Neural progenitor cell (in vitro differentiated cells): ENCODE measurements at places on chromosomes 5 and 9.

- DNase-seq, result no peak
Measured at GRCh38 chr5:110909415-110909814, 162.1 kb upstream of the TSLP start.

DNA sequence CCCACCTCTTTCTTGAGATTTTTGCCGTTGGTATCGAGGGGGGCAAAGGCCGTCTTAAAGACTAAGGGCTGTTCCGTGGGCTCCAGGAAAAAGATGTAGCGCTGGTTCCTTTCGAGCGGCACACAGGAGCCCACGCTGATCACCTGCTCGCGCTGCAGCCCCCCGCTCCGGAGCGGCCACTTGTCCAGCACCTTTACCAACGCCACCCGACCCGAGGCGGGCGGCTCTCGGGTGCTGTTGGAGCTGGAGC, 781 bp downstream of the NRG2 start:
- DNase-seq, result no peak

GRCh38 chr9:98442541-98442940, 187.1 kb upstream of the TBC1D2 start:
- DNase-seq, result no peak

GRCh38 chr9:20319241-20319640, 303.1 kb downstream of the MLLT3 start:
- no peak for DNase-seq

- peak; percentile 55 for DNase-seq
Measured at GRCh38 chr5:61332851-61333320, 828 bp downstream of the ZSWIM6 start.

DNA sequence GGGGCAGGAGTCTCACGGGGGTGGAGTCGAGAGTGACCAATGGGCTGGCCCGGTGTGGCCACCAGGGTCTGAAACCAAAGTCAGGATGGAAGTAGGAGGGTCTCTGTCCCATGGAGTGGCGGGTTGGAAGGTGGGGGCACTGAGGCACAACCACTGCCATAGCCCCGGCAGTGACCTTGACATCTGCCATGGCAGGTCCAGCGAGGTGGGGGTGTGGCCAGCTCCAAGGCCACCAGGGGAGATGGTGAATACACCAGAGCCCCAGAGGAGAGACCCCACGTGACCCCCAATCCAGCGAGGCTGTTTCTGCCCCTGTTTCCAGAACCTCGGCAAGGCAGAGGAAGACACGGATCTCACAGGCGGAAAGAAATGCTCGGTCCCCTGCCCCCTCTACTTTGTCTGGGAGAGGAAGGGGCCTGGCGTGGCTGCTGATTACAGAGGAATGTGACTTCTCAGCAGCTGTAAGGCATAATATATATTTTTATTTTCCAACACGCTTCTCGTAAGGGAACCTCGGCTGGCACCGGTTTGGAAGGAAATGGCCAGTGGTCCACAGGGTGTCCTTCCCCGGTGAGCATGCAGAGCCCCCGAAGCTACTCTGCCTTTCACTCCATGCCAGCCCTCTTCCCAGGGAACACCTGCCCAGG, 105.7 kb upstream of the SARDH start:
- no peak for DNase-seq

DNA sequence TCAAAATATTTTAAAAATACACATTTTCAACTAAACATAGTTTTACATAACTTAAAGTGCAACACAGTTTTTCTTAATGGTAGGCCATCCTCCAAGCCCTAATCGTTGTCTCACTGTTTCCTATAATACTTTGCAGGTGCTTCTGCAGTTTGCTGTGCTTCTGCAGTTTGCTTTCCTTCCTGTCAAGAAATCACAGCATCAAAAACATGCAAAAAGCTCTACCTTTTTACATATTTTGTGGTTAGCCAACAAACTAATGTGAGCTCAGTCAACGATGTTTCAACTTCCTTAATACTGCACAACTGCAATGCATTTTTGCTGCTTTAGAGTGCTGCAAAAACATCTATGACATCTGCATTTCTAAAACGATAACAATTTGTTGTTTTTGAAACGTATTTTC, 25.2 kb downstream of the EMB start:
- no peak for DNase-seq

GRCh38 chr9:137454597-137455358, 4.4 kb downstream of the NSMF start:
- DNase-seq, result peak; percentile 85

DNA sequence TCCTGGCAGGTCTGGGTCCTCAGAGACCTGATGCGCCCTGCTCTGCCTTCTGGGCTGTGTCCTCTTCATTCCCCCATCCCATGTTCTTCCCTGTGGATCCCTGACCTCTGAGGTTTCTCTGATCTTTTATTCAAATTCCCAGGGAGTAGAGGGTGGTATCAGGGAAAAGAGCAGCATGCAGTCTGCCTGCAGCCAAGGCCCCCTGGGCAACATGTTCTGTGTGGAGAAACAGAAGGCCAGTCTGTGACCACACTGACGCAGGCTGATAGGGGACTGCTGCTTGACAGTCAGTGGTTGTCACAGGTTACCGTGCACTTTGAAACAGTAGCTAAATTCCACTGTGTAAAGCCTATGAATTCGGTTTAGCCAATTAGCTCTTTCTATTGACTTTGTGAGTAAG, 156.6 kb upstream of the IRX2 start:
- no peak for DNase-seq

DNA sequence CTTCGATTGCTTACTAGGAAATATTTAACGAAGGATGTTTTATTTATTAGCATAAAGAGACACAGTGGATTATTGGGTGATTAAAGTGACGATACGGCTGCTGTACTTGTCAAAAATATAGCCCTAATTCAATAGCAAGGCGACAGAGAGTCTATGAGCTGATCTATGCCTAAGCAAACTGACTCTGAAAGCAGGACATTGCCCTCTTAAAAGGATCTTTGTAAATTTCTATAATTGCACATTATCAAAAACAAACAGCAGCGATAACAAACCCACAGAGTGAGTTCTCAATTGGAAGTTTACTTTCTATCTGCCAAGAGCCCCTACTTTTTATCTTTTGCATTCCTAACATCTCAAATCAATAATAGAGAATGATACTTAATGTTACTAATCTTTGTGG, 31.4 kb downstream of the TLX3 start:
- DNase-seq, result no peak

DNA sequence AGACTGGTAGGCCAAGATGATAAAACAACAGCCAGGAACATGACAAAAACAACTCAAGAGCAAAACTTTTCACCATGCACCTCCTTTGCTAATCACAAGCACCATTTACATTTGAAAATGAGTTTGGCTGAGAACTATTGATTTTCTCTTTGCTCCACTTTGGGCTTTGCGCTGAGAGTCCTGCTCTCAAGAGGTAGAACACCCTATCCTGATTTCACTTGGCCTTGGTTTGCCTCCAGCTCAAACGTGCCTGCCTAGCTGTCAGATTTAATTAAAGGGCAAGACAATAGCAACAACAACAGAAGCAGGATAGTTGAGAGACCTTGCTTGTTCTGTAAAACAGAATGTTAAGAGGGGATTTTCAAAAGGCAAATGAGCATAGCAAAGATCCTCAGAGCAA, 128.2 kb upstream of the ASTN2 start:
- DNase-seq, result no peak

- no peak for DNase-seq
Measured at GRCh38 chr9:85108229-85108628, 438.7 kb downstream of the NTRK2 start.

- DNase-seq, result no peak
Measured at GRCh38 chr5:14486486-14486885, 95.1 kb upstream of the OTULINL start.

- DNase-seq, result no peak
Measured at GRCh38 chr9:109934857-109935215, 154.8 kb downstream of the PALM2AKAP2 start.

DNA sequence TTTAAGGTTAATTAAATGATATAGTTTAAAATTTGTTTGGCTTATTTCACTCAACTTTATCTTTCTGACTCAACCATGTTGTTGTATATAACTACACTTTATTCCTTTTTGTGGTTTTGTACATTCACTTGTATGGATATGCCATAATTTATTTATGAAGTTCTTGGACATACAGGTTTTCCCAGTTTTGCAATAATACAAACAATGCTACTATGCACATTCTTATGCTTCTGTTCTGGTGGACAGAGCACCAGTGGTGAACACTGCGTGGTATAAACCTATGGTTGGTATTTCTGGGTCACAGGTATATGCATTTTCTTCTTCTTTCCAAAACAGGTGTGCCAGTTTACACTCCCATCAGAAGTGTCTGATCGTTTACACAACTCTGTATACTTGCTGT, 35.7 kb upstream of the TRIM14 start:
- no peak for DNase-seq

GRCh38 chr5:159032656-159033350, 66.9 kb downstream of the EBF1 start:
- no peak for DNase-seq

GRCh38 chr9:131739959-131740648, at the start of gene RAPGEF1:
Gene RAPGEF1, minus strand, starts transcription at chr9:131740076. Its CDS starts 246 bp downstream, at chr9:131739830.
- peak; percentile 84 for DNase-seq

DNA sequence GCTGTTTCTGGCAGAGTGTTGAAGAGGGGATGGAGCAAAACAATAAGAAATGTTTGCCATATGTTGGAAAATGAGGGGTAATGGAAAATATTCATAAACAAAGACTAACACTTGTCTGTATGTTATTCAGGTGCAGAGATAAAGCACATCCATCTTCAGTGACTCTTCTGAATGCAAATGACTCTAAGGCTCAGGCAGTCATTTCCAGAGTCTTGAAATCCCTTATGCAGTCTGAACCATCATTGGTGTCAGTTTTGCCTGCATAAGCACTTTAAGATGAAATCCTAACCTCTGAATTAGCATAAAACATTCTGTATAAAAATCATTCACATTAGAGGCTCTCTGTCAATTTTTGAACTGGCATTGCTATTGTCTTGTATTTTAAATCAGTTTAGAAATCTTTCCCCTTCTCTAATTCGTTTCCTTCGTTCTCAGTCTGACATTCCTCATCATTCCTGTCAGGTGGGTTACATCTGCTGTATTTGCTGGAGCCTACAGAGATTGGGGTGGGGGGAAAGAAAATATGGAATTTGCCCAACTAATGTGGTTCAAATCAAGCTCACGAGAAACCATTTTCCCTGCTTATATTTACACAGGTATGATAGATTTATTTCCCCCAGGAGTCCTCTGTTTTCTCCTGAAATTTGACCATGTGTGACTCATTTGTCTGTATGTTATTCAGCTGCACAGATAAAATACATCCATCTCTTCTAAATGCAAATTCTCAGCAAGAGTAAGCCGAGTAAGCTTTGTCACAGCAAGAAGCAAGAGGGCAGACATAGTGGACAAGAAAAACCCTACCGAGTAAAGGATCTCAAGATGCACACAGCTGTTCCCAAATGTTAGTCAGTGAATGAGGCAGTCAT, 31.6 kb downstream of the ENC1 start:
- DNase-seq, result no peak

DNA sequence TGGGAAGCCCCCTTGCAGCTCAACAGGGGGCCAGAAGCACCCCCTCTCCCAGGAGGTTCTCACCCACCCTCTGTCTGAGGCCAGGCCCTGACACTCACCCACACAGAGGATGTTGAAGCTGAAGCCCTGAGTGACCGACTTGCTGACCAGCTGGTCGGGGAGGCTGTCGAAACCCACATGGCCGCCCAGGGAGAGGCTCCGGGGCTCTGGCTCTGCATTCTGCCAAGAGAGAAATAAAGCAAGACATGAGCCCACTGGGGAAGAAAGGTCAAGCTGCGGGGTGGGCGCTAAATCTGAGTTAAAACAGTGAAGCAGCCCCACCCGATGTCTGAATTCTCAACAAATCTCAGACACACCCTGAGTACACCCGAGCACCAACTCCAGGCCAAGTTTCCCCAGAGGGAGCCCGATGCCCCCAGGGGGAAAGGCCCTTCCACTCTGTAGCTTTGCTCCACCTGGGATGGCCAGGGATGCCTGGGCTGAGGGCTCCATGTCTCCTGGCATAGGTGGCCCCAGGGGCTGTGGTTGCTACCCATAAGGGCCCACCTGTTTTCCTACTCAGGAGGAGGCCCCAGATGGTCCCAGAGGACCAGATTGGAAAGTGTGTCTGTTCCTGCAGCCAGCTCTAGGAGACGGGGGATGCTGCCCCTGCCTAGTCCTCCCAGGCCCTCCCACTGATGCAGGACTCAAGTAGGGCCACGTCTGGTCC, 11.6 kb downstream of the SEPTIN8 start:
- no peak for DNase-seq

- DNase-seq, result no peak
Measured at GRCh38 chr5:97657239-97657638, 474.2 kb upstream of the RIOK2 start.

DNA sequence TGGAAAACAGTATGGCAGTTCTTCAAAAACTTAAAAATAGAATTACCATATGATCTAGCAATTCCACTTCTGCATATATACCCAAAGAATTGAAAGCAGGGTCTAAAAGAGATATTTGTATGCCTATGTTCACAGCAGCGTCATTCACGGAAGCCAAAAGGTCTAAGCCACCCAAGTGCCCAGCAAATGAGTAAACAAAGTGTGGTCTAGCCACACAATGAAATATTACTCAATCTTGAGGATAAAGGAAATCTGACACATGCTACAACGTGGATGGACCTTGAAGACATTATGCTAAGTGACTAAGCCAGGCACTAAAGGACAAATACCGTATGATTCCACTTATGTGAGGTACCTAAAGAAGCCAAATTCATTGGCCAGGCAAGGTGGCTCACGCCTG, 11.1 kb upstream of the MED27 start:
- DNase-seq, result no peak

- no peak for DNase-seq
Measured at GRCh38 chr9:136693490-136694162, 6.4 kb upstream of the AGPAT2 start.

- peak; percentile 63 for DNase-seq
Measured at GRCh38 chr9:94865582-94866452, 139.3 kb downstream of the AOPEP start.

DNA sequence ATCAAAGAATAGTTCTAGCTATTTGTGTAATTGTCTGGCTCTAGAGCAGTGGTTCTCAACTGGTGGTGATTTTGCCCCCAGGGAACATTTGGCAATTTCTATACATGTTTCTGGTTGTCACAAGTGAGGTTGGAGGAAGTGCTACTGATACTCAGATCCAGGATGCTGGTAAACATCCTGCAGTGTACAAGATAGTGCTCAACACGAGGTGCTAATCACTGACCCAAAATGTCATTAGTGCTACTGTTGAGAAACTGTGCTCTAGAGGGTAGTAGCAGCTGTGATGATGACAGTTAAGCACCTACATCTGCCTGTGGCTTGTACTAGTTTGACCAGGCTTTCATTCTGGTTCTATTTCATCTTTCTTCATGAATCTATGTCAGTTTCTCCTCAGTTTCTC, 22.1 kb downstream of the LRRC19 start:
- no peak for DNase-seq

DNA sequence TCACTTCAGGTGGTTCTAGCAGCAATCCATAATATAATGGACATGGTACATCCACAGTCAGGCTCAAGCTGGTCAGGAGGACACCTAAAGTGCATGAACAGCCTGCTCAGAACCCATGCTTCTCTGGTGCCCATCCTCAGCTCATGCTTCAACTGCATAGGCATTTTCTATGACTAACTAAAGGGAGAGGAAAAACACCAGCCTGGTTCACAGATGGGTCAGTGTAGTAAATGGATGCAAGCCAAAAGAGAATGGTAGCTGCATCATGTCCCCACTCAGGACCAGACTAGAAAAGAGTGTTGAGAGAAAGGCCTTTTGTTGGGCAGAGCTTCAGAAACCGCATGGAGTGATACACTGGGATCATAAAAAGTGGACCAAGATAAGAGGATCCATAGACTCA, 556.6 kb downstream of the TLE1 start:
- no peak for DNase-seq

GRCh38 chr9:36461323-36461722, 61.3 kb upstream of the RNF38 start:
- no peak for DNase-seq
